Mammary epithelial cell (primary cell): ENCODE measurements at places on chromosomes 3 and 15.
A peak's percentile ranks its signal among the peaks of the same experiment; 100 is the strongest.

- DNase-seq, result no peak
Measured at GRCh38 chr3:58597770-58598310, 20.6 kb upstream of the FAM107A start.

GRCh38 chr3:17287006-17287689, 402.4 kb downstream of the PLCL2 start:
- DNase-seq, result no peak

DNA sequence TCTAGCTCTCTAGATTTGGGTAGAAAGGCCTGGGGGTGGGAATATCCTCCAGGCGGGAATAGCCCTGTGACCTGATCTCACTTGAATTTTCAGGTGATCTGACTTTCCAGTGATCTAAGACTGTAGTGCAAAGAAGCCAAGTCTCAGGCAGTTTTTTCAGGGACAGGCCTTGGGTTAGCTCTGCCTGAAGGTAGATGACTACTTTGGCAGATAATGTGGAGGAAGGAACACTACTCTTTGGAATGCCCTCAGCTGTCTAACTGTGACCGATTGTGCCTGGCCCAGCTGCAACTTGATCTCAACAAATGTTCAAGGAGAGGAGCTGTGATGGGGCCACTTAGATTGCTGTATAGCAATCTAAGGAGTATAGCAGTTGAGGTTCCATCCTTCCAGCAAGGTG, 193.7 kb downstream of the TCF12 start:
- peak; percentile 16 for DNase-seq

DNA sequence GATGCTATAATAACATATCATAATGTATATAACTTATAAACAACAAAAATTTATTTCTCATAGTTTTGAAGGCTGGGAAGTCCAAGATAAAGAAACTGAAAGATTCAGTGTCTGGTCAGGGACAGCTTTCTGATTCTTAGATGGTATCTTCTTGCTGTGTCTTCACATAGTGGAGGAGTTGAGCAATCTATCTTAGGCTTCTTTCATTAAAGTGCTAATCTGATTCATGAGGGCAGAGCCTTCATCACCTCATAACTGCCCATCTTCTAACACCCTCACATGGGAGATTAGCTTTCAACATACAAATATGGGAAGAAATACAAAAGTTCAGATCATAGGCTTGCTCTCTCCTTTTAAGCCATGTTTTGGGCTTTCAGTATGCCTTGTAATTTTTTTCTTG, 774.8 kb upstream of the EPHA6 start:
- no peak for DNase-seq

DNA sequence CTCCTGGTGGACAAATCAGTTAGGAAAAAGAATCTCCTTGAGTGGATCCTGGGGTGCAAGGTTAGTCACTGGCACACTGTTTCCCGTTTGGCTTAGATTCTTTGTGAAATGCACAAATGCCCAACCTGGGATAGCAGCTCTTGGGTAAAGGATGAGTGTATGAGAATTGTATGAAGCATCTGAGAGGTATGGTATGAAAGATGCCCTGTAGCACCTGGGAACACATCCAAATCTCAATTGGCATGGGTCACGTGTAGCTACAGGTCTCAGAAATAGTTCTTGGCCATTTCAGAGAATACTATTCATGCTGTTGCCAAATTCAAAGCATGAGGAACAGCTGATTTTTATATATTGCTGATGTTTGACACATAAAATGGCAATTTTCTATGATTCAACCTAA, 84.3 kb downstream of the KCNH8 start:
- peak; percentile 4 for DNase-seq
